Activated CD4-positive, CD25-positive, alpha-beta regulatory T cell treated with anti-CD3 and anti-CD28 coated beads, Interleukin-2, amount 50 U/mL, for 16 hours (primary cell): ENCODE measurements at places on chromosomes 16 and 17.

DNA sequence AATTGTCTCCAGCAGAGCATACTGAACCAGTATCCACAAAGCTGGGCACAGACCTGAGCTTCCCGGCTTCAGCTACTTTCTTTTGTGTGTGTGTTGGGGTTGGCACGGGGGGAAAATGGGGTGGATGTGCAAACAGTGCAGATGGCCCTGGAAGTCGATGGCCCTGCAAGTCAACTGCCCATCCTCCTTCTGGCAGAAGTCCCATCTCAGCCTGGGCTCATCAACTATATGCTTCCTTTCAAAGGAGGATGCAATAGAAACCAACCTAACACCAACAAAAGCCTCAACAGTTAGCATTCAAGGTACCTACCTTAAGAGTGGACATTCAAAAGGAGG lies 55.7 kb downstream of the SOX9 start:
- DNase-seq: no peak

DNA sequence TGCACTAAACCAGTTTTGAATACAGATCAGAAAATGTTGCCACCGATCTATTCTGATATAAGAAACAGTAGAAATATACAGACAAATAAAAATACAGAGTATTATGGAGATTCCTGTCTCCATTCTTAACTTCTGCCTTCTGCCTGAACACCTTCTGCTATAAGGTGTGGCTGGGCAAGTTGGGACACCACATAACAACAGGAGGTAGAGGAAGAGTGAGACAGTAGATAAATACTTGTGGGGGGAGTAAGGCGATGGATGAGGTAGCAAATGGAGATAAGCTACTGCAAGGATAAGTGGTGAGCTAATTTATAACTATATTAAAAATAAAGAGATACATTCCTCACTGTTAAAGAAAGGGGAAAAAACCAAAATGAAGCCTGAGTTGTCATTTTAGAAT lies 143.7 kb downstream of the CDH8 start:
- no peak for DNase-seq

- DNase-seq: no peak
Observed at GRCh38 chr17:82235056-82235774, 6.4 kb downstream of the SLC16A3 start.

GRCh38 chr16:2691491-2692248 lies 9.3 kb downstream of the KCTD5 start:
- no peak for DNase-seq

DNA sequence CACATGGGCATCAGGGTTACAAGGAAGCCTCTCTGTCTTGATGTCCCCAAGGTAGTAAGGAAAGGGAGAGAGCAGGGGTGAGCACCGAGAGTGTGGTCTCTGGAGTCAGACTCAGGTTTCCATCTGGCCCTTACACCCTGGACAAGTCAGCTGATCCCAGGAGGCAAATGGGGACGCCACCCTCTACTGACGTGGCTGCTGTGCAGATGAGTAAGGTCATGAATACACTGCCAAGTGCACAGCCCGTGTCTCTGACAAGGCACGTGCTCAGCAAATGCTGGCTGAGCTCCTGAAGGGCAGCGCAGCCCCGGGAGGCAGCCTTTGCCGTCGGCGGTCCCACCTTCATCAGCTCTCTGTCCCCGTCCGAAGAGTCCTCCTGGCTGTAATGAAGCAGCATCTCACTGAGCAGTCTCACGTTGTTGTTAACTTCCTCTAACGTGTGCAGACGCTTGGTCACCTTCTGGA lies 19.4 kb downstream of the GGA3 start:
- no peak for DNase-seq

GRCh38 chr16:64121473-64121872 lies 1000.4 kb downstream of the CDH11 start:
- DNase-seq: no peak

DNA sequence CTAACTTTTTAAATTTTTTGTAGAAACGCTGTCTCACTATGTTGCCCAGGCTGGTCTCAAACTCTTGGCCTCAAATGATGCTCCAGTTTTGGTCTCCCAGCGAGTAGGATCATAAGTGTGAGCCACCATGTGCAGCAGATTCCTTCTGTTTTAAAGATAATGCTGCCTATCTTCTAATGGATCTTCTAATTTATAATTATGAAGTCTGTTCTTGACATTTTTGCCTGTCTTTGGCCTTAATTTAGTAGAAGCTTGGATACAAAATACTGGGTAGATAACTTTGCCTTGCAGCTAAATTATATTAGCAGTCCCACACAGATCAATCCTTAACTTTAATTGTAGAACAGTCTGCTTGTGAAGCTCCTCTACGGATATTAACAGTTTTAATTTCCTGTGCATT lies 566.6 kb upstream of the CDH8 start:
- no peak for DNase-seq
